Activated CD8-positive, alpha-beta T cell treated with anti-CD3 and anti-CD28 coated beads for 36 hours (primary cell): ENCODE measurements at places on chromosomes 11 and 22. TPM values are rescaled to one million over a fixed set of nuclear protein-coding genes. Genes with fewer than 3 reads are reported as not detected.

- peak overlapping the region; percentile 94 for H3K4me3 ChIP-seq
- peaks cover 21% of the 10 kb centered on the region for H3K4me1 ChIP-seq
- peaks cover 48% of the 10 kb centered on the region for H3K36me3 ChIP-seq
- no peaks in the 10 kb centered on the region for H3K27me3 ChIP-seq
Observed at GRCh38 chr11:64318766-64319761, 1.1 kb downstream of the PRDX5 start.

- H3K27ac ChIP-seq = peak overlapping the region; percentile 95
- H3K27me3 ChIP-seq = no peaks in the 10 kb centered on the region
- peak; percentile 61 for DNase-seq
- H3K36me3 ChIP-seq = peaks cover 37% of the 10 kb centered on the region
Observed at GRCh38 chr22:40401981-40402406, 31.6 kb downstream of the SGSM3 start.

DNA sequence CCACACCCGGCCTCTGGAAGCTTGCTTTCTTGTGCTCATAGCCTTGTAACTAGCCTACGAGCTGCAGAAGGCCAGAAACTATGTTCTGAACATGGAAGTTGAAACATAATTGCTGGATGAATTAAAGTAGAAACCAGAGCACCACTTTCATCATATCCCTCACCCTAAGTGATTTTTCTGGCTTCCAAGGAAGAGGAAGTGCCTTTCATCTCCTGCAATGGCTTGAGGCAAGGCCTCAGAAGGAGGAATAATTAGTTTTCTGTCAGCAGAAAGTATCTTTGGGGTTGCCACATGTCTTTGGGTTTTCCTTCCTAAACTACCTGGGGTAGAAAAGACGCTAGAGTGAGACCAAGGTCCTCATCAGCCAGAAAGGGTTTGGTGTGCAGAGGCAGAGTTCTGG, 14.5 kb downstream of the RPL27A start:
- H3K36me3 ChIP-seq = peaks cover 27% of the 10 kb centered on the region
- DNase-seq = no peak

- no peak overlapping the region for H3K27ac ChIP-seq
- H3K36me3 ChIP-seq = peaks cover 16% of the 10 kb centered on the region
- no peaks in the 10 kb centered on the region for H3K27me3 ChIP-seq
- H3K4me1 ChIP-seq = no peaks in the 10 kb centered on the region
- H3K4me3 ChIP-seq = no peak overlapping the region
Observed at GRCh38 chr11:71433648-71434450, 14.3 kb downstream of the DHCR7 start.

OR8A1 gene
- total RNA-seq = not detected

- no peak for DNase-seq
Observed at GRCh38 chr11:110134110-110134509, 40.9 kb downstream of the ZC3H12C start.

LRRN4CL gene
- not detected for total RNA-seq

DCHS1 gene
- 1.6 TPM for total RNA-seq

GRCh38 chr22:26679003-26679629, 21.7 kb downstream of the MIAT start:
- no peak overlapping the region for H3K4me3 ChIP-seq
- H3K27ac ChIP-seq = peak overlapping the region; percentile 74
- no peaks in the 10 kb centered on the region for H3K27me3 ChIP-seq
- DNase-seq = peak; percentile 84

DNA sequence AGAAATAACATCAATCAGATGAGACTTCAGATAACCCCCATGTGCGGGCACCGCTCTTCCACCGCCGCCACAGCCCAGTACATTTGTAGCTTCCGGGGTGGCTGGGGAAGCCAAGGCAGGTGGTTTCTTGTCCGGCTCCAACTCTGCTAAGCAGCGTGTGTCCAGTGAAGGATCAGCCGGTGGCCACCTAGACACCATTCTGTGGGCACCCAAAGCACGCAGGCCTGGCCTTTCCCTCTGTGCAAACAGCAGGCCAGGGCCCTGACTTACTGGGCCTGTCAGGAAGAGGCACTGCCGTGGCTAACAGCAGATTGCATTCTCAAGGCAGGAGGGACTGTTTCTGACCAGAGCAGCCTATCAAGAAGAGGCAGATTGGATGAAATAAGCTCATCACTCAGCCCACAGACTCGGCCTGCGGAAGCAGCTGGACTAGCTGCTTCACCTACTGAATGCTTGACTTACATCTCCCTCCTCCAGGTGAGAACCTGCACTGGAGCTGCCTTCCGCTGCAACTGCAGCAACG, 74.8 kb downstream of the ETS1 start:
- H3K36me3 ChIP-seq = peaks cover 100% of the 10 kb centered on the region
- DNase-seq = peak; percentile 71
- peak overlapping the region; percentile 96 for H3K27ac ChIP-seq
- peaks cover 67% of the 10 kb centered on the region for H3K4me1 ChIP-seq

ARL14EP gene
- total RNA-seq = 28.3 TPM

- H3K4me1 ChIP-seq = no peaks in the 10 kb centered on the region
- no peak for DNase-seq
- no peaks in the 10 kb centered on the region for H3K36me3 ChIP-seq
- peaks cover 3% of the 10 kb centered on the region for H3K27me3 ChIP-seq
- H3K4me3 ChIP-seq = no peak overlapping the region
Observed at GRCh38 chr22:47657224-47657623, 894.8 kb downstream of the TBC1D22A start.

DNA sequence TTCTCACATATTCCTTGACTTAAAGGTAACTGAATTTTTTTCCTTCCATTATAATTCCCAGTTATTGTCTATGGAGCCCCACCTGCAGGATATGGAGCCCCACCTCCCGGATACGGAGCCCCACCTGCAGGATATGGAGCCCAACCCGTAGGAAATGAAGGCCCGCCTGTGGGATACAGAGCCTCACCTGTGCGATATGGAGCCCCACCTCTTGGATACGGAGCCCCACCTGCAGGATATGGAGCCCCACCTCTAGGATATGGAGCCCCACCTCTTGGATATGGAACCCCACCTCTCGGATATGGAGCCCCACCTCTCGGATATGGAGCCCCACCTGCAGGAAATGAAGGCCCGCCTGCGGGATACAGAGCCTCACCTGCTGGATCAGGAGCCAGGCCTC, 28.1 kb downstream of the WBP2NL start:
- no peaks in the 10 kb centered on the region for H3K27me3 ChIP-seq
- no peaks in the 10 kb centered on the region for H3K36me3 ChIP-seq
- H3K27ac ChIP-seq = no peak overlapping the region
- H3K4me3 ChIP-seq = no peak overlapping the region
- no peak for DNase-seq

DNA sequence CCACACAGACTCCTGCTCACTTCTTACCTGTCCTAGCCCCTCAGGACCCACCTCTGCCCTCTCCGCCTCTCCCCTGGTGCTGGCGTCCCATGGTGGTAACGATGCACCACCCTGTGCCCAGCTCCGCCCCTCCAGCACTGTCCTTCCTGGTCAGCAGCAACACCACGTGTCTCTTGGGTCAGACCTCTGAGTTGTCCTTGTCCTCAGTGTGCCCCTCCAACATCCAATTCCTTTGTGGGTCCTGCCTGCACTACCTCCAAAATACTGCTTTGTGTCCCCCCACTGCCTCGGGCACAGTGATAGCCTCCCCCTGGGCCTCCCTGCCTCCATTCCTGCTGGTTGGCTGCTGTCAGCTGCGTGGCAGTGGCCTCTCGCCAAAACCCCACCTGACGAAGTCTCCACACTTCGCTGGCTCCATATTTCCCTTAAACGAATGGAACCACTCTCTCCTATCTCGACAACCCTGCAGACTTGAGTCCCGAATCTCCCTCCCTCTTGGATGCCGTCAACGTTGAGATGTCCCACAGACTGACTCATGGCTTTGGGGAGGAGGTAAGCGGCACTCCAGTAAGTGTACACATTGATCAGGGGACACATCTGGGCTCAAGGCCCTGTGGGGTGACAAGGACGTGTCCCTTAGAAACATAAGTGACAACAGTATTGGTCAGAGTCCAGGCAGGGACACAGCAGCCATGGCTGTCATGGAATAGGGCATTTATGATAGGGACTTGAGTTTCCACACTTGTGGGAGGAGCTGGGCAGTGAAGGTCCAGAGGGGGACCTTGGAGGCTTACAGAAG, 42.8 kb downstream of the SHISAL1 start:
- no peak for DNase-seq
- no peaks in the 10 kb centered on the region for H3K4me1 ChIP-seq
- H3K27ac ChIP-seq = no peak overlapping the region
- no peak overlapping the region for H3K4me3 ChIP-seq
- peaks cover 3% of the 10 kb centered on the region for H3K27me3 ChIP-seq
- H3K36me3 ChIP-seq = no peaks in the 10 kb centered on the region

- H3K4me3 ChIP-seq = no peak overlapping the region
- DNase-seq = no peak
- no peaks in the 10 kb centered on the region for H3K36me3 ChIP-seq
- peaks cover 8% of the 10 kb centered on the region for H3K4me1 ChIP-seq
- no peaks in the 10 kb centered on the region for H3K27me3 ChIP-seq
- no peak overlapping the region for H3K27ac ChIP-seq
Observed at GRCh38 chr11:64120951-64121569, 44.9 kb downstream of the MACROD1 start.

DNA sequence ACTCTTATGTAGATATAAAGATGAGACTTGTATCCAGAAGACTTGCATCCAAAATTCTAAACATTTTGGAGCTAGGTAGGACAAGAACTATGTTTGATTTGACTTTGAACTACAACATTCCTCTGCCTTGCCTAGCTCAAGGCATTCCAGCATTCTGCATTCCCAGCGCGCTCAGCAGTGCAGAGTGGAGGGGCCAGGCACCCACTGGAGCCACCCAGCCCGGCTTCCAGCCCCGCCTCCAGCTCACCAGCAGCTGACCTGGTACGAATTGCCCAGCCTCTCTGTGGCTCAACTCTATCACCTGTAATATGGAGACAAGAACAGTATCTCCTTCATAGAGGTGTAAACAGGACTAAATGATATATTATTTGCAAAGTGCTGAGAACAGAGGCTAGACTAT, 28.8 kb downstream of the PRDM10 start:
- H3K4me1 ChIP-seq = no peaks in the 10 kb centered on the region
- no peaks in the 10 kb centered on the region for H3K27me3 ChIP-seq
- no peak for DNase-seq
- H3K27ac ChIP-seq = no peak overlapping the region

DNA sequence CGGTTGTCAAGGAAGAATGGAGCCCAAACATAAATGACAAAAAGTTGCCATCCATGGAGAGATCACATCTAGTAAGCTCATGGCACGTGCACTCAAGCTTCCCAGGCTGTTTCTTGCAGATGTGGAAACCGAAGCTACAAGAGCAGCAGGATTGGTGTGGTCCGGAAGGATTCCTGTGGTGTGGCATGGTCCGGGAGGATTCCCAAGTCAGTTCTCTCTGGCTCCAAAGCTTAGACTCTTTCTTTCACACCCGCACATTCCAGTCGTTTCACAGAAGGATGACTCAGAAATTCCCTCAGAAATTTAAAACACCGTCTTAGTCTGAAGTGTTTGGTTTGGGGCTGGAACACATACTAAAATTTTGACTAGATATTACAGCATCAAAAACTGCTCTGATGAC, 78.0 kb upstream of the DRD2 start:
- DNase-seq = no peak
- no peaks in the 10 kb centered on the region for H3K36me3 ChIP-seq

MPZL3 gene
- total RNA-seq = 51.7 TPM

- DNase-seq = peak; percentile 85
- H3K27me3 ChIP-seq = no peaks in the 10 kb centered on the region
- peaks cover 59% of the 10 kb centered on the region for H3K4me1 ChIP-seq
- H3K27ac ChIP-seq = peak overlapping the region; percentile 95
- H3K36me3 ChIP-seq = peaks cover 3% of the 10 kb centered on the region
Observed at GRCh38 chr11:46361283-46362155, 14.3 kb downstream of the DGKZ start.

DNA sequence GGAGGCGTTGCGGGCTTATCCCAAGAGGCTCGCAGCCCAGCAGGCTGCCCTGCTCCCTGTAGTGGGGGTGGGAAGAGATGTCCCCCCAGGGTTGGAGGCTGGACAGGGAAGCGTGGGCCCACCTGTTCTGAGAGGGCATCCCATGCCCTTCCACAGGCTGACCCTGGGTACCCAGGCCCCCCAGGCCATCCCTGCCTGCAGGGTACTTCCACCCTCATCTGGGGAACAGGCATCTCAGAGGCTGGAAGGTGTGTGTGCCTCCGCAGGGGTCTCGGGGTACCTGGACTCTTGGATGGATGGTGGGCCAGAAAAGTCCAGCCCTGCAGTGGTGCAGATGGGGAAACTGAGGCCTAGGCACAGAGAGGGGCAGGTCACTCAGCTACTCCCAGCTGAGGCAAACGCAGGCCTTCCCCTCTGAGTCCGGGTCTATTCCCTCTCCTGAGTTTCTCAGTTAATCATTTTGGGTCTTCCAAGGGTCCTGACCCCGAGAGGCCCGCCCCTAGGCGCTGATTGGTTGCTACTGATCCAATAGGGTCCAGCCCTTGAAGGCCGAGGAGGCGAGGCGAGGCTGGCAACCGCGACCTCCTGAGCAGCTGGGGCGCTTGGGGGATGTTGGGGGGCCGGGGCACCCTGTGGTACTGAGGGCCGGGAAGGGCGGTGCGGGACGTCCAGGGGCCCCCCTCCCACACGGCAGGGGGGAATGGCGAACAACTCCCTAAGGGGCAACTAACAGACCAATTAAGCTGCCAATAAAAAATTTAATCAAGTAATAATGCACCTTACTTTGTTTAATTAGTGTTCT, 23.8 kb downstream of the FLRT1 start:
- peaks cover 8% of the 10 kb centered on the region for H3K4me1 ChIP-seq
- H3K4me3 ChIP-seq = no peak overlapping the region
- no peak overlapping the region for H3K27ac ChIP-seq
- DNase-seq = no peak

ASPHD2 gene
- total RNA-seq = 12.0 TPM

GRCh38 chr11:93330446-93330984, at the start of gene DEUP1:
Gene DEUP1 (plus strand): TSS chr11:93330742. CDS start chr11:93332260, 1,518 bp downstream.
- no peak within 1 kb of the TSS for H3K27ac ChIP-seq
- H3K4me1 ChIP-seq = peaks cover 5% of the 10 kb centered on the region
- peak; percentile 25 for DNase-seq
- peak within 1 kb of the TSS; percentile 55 for H3K4me3 ChIP-seq
- peaks cover 27% of the 10 kb centered on the region for H3K27me3 ChIP-seq

MMP12 gene
- total RNA-seq = not detected
